ENCODE measurements at places on chromosomes 13 and 19.

DNA sequence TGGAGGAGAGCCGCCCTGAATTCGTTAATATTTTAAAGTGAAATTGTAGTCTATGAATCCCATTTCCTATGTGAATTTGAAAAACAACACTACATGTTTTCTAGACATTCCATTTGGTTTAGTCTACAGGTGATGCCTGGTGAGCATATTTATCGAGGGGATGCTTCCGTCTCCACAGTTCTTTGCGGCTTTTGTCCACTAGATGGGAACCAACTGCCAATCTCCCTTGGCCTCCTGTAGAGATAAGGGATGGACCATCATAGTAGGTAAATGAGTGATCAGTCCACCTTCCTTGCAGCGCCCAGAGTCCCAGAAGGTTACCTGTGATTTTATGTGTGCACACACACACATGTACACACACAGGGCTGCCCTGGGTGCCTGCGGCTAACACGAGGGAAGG, 289.8 kb upstream of the SOX21 start:
- no peak for DNase-seq

DNA sequence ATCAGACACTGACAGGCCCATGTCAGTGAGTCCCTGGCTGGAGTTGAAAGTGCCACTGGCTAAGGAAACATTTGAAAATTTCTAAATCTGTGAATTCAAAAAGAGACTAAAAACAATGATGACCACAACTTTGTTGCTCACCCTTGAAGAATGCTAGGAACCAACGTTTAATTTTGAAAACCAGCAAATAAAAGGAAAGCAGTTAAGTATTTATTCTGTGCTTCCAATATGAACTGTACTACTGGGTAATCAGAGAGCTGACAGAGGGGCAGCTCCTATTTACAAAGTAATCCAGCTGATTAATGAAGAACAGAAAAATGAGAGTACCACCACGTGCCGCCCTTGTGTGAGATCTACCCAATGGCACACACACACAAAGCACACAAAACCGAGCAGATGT, 44.7 kb upstream of the LATS2 start:
- DNase-seq = no peak

DNA sequence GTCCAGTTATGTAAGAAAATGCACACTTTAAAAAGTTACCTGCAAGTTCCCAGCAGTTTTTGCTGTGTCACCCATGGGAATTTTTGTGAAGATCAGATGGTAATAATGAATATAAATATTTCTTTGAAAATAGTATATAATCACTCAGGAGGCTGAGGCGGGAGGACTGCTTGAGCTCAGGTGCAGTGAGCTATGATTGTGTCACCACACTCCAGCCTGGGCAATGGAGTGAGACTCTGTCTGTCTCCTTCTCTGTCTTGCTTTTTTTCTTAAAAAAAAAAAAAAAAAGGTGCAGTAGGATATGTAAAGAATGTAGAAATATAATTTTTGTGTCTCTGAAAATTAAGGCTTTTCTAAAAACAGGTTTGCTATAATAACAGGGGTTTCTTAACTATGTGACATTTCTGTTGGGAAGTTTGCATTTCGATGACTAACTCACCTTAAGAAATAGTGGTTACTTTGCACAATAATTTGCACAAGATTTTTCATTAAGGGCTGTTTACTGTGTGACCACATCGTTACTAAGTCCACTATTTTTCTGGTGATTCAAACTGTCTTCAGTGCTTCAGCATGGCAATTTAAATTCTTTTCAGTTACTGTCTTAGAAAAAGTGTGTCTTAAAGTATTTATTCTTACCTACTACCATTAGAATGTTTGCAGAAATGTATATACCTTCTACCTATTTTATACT, 37.3 kb downstream of the DNAJC3 start:
- no peak for DNase-seq

- DNase-seq = no peak
Measured at GRCh38 chr19:21202865-21203494, 61.1 kb downstream of the ZNF431 start.

DNA sequence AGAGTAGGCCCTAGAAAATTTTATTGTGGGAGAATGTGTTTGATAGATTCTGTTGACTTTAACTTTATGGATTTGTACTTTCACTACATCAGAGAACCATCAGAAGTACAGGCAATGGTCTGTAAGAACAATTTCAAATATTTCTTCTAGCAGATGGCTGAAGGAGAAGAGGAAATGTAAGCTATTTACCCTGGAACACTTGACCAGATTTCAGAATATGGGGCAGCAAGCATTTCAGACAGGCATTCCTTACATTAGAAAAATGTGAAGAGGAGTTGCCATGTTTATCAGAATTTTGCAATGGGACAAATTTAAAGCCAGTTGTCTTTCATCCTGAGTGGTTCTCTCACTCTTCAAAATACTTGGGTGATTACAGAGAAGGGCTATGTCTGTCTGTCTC, 7.5 kb downstream of the FRY start:
- DNase-seq = no peak

DNA sequence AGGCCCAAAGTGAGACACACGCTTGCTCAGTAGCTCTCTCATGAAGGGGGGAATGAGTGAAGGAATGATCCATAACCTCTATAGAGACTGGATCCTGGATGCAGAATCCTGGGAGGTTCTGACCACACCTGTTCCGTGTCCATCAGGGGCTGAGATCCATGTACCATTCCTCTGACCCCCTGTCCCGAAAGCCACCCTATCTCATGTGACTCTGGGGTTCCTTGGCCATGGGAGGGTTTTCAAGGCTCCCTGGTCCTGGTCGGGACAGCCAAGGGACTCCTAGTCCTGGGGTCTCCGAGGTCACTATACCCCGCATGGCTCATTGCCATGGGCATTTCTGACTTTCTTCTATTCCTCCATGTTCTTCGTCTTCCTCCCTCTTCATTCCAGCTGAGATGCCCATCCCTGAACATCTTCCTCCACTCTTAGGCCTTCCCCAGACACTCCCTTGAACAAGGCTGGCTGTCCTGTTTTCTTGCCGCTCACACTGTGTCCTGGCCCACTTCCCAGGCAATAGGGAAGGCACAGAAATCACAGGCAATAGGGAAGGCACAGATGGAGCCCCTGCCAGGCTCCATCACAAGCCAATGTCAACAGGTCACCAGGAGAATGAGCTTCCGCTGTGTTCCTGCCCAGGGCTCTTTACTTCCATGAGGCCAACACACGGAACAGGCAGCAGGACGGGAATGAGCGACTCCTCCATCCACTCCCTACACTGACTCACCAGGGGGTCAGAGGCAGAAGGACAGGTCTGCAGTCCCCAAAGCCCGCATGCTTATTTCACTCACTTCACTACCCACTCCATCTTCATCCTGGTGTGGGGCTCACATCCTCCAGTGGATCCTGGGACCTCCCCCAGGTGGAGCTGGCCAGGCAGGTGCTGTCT, 3.2 kb downstream of the CEACAM5 start:
- DNase-seq = no peak

DNA sequence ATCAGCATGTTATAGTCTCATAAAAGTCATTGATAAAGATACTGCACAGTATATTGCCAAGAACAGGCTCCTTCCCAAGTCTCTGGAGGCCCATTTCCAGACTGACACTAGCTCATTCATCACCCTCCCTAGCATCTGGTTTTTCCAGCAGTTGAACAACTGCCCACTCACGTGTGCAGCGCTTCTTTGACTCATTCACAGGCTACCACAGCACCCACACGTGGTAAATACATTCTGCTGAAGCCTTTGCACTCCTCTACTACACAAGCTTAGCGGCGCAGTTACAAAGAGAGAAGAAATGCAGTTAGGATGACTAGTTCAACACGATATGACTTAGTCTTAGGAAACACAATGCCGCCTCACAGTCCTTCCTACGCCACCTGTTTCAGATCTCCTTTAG, 87.7 kb downstream of the DOCK9 start:
- DNase-seq = peak; percentile 25

- peak; percentile 52 for DNase-seq
Measured at GRCh38 chr19:17327654-17328516, 6.8 kb downstream of the ANO8 start.

DNA sequence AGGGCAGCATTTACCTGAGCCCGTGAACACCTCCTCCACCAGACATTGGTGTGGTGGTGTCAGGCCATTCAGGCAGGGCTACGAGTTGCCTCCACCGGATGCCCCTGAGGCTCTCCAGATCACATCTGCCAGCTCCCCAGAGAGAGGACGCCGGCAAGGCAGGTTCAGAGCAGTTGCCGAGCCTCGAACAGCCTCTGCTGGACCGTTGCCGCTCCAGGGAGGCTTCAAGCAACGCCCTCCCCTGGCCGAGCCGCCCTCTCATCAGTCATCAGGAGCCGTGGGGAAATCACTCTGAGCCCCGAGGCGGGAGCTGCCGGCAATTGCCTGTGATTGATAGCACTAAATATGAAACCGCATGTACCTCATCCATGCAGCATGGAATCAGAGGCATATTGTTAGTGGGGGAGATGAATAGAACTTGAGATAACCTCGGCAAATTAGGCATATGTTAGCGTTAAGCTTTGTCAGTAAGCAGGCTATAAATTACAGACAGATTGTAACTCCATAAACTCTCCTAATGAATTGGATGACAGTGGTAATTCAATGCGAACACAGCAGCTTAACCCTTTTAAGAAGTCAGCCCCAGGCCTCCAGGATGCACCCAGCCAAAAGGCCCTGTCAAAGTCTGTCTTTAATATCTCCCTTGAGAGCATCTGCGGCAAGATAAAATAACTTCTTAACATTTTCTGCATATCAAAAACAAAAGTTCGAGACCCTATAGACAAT, 29.8 kb upstream of the SPACA7 start:
- DNase-seq = no peak

GRCh38 chr13:61901946-61902541, 486.4 kb upstream of the PCDH20 start:
- no peak for DNase-seq

Data from activated T-helper 9 cell treated with anti-CD3 and anti-CD28 coated beads, Interleukin-2, amount 50 U/mL, for 16 hours (primary cell).